HFFc6 (cell line): ENCODE measurements at places on chromosomes 3 and 15.
A peak's percentile ranks its signal among the peaks of the same experiment; 100 is the strongest.

DNA sequence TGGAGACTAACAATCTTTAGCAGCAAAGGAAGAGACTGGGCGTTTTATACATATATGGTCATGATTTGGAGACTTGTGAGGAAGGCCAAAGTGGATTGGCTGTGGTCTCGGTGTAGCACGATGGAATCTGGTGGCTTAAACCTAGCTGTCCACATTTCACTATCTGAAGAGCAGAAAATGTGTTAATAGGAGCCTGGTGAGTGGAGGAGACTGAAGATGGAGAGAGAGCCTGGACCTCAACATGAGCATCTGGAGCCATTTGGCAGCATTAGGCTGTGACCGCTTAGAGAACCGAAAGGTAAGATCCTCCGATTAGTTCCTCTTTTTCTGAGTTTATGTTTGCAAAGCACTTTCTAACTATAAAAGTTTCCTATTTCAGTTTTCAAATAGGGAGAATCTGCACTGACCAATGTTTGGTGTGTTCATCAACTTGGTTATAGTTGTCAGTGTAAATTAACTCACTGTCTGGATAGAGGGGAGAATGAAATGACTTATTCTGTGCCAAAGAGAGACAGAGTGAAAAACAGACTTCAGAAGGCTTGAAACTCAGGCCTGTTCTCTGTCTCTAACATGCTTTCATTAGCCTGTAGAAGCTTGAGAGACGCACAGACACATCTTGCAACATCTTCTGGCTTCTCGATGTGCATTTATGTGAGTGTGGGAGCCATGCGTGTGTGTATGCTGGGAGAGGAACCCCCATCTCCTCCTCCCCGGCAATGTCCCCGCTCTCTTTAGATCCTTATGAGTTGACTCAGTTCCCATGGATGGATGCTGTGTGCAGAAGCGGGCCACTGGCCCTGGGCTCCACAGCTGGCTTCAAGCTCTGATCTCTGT, 244.7 kb upstream of the TBL1XR1 start:
- DNase-seq: no peak

DNA sequence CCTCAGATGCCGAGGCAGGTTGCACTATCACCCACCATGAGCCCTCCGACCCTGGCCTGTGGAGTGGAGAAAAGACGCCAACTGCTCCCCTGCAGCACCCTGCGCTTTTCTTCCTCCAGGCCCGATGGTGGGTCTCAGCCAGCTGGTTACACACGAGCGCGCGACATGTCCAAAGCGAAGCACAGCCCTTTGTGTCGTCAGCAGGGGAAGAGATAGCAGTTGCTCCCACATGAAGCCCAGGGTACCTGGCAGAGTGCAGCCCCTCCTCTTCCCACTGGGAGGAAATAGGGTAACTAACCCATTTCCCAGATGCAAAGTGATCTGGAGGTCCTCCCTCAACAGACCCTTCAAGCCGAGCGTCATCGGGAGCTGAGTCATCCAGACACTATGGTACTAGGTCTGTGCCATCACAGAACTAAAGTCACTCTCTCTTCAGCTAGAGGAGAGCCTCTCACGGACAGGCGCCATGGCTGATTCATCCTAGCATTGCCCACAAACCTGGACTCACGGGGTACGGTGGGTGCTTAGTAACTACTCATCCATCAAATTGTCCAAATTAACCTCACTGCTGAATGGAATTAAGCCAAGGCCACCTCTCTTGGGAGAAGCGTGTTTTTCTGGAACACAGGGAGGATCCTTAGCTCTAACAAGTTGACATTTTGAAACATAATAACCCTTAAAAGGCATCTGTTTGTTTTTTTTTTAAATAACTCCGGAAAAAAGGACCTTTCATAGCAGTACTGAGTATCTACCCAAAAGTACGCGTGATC, 45.2 kb upstream of the BDH1 start:
- no peak for DNase-seq

DNA sequence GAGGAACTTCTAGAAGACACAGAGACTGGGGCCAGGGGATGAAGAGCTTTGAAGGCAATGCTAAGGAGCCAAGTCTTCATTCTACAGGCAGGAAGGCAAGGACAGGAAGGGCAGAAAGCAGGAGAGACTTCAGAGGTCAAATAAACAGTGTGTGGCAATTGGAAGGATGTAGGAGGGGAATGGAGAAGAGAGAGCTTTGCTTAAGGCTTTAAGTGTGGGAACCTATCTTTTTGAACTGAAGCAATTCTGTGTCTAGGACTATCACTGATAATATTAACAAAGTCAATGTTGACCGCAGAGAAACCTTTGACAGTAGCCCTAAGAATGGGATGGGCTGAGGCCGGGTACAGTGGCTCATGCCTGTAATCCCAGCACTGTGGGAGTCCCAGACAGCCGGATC, 325.0 kb downstream of the FOXP1 start:
- DNase-seq: no peak

GRCh38 chr3:24182756-24183155, 237.7 kb downstream of the NR1D2 start:
- DNase-seq: no peak

DNA sequence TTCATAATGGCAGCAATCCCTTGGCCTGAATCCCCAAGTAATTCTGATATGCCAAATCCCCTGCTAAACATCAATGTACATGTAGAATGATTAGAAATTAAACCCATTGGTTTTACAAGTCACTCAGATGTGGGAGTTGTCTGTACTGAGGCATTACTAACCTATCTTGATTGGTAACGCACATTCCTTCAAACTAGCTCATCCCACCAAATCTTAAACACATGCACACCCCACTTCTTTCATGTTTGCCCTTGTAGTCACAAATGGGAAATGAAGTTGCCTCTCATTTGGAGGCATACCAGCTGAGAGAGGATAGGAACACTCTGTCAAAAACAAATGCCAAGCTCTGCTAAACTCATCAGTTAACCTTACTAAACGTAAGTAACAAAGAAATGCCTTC, 29.1 kb upstream of the MAN2C1 start:
- DNase-seq: peak; percentile 16

DNA sequence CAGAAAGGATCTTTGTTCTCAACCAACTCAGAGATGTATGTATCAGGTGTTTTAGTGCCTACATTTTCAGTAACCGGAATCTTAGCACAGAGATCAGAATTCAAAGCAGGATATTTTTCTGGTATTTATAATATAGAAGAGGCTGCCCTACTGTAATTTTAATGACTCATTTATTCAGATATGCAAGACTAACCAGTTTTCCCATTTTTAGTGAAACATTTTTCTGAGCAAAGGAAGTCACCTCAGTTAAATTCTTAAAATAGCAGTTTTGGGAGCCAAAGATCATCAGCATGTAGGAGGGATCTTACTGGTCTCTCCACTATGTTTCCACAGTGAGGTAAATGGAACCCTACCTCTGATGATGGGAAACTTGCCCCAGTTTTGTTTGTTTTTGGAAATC, 42.0 kb downstream of the SRP14 start:
- DNase-seq: peak; percentile 16

- DNase-seq: no peak
Measured at GRCh38 chr3:25870452-25870851, 80.6 kb downstream of the OXSM start.

DNA sequence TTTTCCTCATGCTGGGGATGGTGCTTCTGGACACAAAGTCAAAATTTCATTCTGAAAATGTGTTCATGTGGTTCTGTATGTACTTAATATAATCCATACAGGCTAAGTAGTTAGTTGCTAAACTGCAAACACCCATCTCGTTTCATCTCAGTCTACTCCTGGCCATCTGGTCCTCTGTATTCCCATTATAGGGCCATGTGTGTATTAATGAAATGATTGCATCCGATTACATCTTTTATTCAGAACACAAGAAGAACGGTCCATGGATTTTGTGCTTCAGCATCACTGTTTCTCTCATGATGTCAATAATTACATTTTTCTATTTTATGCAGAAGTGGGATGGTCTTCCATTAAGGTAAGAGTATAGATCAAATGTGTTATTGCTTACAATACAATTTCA, 6.1 kb upstream of the GJD2 start:
- DNase-seq: no peak

GRCh38 chr3:54897028-54897711, 30.7 kb downstream of the LRTM1 start:
- peak; percentile 57 for DNase-seq

- DNase-seq: no peak
Measured at GRCh38 chr15:34161329-34161963, 48.5 kb downstream of the KATNBL1 start.

DNA sequence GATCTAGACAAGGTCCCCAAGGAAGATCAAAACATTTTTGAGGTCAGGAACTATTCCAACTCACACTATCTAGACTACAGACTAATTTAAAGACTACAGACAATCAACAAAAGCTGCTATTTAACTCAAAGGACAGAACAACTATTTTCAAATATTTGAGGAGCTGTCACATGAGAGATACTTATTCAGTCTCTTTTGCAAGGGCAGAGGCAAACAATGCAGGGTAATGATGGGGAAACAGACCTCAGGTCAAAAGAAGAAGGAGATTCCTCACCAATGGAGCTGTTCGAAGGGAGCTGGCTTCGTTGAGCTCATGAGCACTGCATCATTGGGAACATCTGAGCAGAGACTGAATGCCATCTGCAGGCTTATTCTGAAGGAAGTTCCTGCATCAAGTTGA, 231.9 kb downstream of the DTWD1 start:
- DNase-seq: no peak

GRCh38 chr3:66497288-66497984, 3.4 kb downstream of the LRIG1 start:
- no peak for DNase-seq

- peak; percentile 23 for DNase-seq
Measured at GRCh38 chr3:106208967-106209366, 340.2 kb upstream of the CBLB start.

GRCh38 chr15:63503739-63504246, 600 bp upstream of the USP3 start:
- DNase-seq: peak; percentile 63

DNA sequence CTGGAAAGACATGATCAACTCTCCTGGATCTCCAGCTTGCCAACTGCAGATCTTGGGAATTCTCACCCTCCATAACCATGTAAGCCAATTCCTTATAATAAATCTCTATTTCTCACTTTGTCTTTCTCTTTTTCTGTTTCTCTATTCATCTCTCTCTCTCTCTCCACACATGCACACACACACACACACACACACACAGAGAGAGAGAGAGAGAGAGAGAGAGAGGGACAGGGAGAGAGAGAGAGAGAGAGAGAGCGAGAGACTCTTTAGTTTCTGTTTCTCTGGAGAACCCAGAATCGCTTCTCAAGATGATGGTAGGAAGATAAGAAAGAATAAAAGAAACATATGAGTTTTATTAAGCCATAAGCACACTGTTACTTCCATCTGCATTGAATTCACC, 111.9 kb downstream of the BCHE start:
- DNase-seq: no peak

DNA sequence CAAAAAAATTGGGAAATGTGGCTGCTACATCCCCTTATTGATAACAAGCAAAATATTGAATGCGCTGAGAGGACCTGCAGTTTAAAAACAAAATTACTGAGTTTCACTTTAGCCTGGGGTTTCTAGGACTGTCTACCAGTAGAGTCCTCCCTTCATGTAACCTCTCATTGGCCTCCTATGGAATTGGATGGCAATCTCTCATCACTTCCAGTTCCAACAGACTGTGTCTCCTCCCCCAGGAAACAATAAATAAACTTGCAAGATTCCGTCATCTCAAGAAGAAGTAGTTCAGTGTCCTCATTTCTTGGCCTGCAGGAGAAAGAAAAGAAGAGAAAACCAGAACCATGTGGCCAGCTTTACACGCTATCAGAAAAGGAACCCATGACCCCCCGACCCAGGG, 123.8 kb downstream of the TLE3 start:
- DNase-seq: no peak

GRCh38 chr3:71244153-71244825, 339.2 kb downstream of the FOXP1 start:
- DNase-seq: no peak

- DNase-seq: no peak
Measured at GRCh38 chr3:2643606-2644005, 466.6 kb downstream of the IL5RA start.

GRCh38 chr15:42150219-42150970, 6.0 kb downstream of the PLA2G4F start:
- DNase-seq: no peak

DNA sequence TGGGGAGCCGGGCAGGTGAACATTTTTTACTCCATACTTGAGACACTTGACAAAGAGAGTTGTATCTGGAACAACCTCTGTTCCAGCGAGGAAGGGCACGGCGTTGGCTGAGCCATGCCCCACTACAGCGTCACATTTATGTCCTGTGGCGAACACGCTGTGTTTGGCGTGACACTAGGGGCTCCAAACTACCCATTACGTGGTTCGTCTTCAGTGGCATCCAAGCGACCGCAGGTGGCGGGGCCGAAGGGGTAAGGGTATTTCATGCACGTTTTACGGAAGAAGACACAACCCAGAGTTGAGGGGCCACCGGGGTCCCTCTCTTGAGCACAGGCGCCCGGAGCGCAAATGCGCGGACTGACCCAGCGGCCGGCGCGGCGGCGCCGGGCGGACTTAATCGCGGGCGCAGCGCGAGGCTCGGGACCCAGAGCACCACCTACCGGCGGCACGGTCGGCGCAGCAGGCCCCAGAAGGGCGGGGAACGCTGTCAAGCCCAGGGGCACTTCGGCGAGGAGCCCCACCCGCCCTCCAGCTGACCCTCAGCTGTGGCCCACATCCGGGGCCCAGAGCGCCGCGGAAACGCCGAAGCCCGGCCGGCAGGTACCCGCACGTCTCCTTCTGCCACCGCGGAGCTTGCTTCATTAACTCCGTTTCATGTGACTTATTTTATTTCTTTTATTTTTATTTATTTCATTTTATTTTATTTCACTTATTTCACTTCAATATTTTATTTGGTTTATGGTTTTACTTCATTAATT, 36.4 kb upstream of the TRIM71 start:
- DNase-seq: peak; percentile 53

GRCh38 chr15:69988541-69989225, 109.0 kb downstream of the TLE3 start:
- no peak for DNase-seq

DNA sequence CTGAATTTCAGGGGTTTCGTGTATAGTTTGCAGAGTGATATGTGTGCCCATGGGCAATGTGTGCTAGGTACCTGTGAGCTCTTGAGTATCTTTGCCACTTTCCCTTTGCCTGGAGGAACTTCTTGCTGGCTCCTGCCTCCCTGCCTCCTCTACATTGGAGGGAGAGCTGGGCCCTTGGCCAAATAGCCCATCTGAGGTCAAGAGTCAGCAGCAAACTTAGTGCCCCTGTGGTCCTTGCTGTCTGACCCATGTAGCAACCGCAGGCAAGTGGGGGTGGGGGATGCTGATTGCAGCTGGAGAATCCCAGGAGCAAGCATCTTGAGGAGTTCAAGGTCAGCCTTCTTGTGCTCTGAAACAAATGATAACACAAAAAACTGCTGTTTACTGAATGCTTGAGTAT, 5.4 kb upstream of the TBC1D21 start:
- DNase-seq: no peak

GRCh38 chr3:139715743-139716360, 38.1 kb upstream of the NMNAT3 start:
- no peak for DNase-seq

- DNase-seq: no peak
Measured at GRCh38 chr3:70992131-70992530, 591.4 kb downstream of the FOXP1 start.

- no peak for DNase-seq
Measured at GRCh38 chr15:41629463-41629862, 30.7 kb upstream of the MGA start.

GRCh38 chr15:100757661-100758060, 122.0 kb upstream of the ALDH1A3 start:
- DNase-seq: no peak
